Left ventricle myocardium inferior (tissue), 1 donor: ENCODE measurements at places on chromosomes 1 and 21. TPM values are rescaled to one million over a fixed set of nuclear protein-coding genes. Genes with fewer than 3 reads are reported as not detected.

GRCh38 chr1:58166417-58166816 is 380.1 kb downstream of the OMA1 start:
- peaks cover 6% of the 10 kb centered on the region for H3K4me1 ChIP-seq
- H3K36me3 ChIP-seq, result no peaks in the 10 kb centered on the region
- H3K27me3 ChIP-seq, result no peaks in the 10 kb centered on the region
- no peak overlapping the region for H3K4me3 ChIP-seq
- no peak for DNase-seq
- no peak overlapping the region for H3K27ac ChIP-seq

DNA sequence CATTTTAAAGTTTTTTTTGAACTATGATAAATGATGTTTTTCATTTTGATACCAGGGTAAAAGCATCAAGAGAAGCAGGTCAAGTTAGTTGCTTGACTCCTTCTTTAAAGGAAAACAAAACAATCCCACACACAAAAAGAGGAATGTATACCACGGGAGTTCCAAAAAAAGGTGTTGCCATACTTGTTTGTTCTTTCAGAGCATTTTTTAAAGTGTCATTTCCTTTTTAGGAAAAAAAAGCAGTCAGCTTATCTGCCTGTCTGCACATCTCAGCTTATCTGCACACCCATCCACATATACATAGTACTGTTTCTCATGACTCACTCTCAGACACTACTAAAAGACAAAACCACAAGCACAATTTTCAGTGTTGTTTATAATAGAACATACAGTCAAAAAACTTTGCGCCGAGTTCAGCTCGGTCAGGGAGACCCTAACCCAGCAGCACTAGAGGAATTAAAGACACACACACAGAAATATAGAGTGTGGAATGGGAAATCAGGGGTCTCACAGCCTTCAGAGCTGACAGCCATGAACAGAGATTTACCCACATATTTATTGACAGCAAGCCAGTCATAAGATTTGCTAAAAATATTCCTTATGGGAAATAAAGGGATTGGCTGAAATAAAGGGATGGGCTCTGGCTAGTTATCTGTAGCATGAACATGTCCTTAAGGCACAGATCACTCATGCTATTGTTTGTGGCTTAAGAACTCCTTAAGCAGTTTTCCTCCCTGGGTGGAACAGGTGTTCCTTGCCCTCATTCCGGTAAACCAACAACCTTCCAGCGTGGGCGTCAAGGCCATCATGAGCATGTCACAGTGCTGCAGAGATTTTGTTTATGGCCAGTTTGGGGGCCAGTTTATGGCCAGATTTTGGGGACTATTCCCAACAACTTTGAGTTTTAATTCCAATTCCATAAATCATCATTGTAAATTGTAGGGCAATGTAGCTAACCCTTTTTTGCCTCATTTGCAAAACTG is 11.4 kb upstream of the MNDA start:
- H3K27ac ChIP-seq, result no peak overlapping the region
- H3K36me3 ChIP-seq, result no peaks in the 10 kb centered on the region
- no peaks in the 10 kb centered on the region for H3K27me3 ChIP-seq
- no peak overlapping the region for H3K4me3 ChIP-seq
- no peak for DNase-seq

GRCh38 chr1:107677697-107678096 is 287.3 kb downstream of the VAV3 start:
- no peak for DNase-seq
- H3K4me3 ChIP-seq, result no peak overlapping the region
- H3K27ac ChIP-seq, result no peak overlapping the region
- no peaks in the 10 kb centered on the region for H3K27me3 ChIP-seq

GRCh38 chr1:167854184-167854583 is 59.8 kb downstream of the ADCY10 start:
- no peak for DNase-seq
- no peak overlapping the region for H3K4me3 ChIP-seq
- H3K27ac ChIP-seq, result no peak overlapping the region
- H3K36me3 ChIP-seq, result no peaks in the 10 kb centered on the region
- H3K4me1 ChIP-seq, result no peaks in the 10 kb centered on the region

GRCh38 chr1:219271818-219272535 is 98.3 kb downstream of the LYPLAL1 start:
- H3K27me3 ChIP-seq, result no peaks in the 10 kb centered on the region
- no peak overlapping the region for H3K4me3 ChIP-seq
- DNase-seq, result no peak
- H3K27ac ChIP-seq, result peak overlapping the region; percentile 16
- peaks cover 18% of the 10 kb centered on the region for H3K36me3 ChIP-seq
- peaks cover 9% of the 10 kb centered on the region for H3K4me1 ChIP-seq

DNA sequence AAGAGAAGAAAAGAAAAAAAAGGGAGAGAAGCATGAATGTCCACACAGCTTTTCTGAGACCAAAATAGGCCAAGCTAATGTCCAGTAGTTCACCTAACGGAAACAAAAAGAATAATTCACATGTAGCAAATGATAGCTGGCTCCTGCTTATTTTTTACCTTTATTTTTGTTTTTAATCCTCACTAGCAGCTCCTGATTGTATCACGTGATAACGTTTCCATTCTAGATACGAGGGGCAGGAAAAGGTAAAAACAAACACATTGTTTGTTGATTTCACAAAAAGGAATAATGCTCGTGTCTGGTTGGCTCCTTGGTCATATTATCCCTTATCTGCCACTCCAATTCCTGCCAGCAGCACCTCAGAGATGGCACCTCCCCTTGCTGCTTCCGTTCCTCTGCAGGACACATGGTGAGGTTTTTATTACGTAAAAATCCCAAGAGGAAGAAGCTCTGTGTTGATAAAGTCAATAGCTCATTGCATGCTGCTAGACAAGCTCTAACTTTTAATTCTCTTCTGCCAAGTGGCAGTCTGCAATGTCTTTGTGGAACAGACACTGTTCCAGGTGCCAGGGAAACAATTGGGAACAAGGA is 201.7 kb downstream of the CRB1 start:
- H3K27ac ChIP-seq, result no peak overlapping the region
- H3K27me3 ChIP-seq, result no peaks in the 10 kb centered on the region
- no peaks in the 10 kb centered on the region for H3K36me3 ChIP-seq
- DNase-seq, result no peak

DNA sequence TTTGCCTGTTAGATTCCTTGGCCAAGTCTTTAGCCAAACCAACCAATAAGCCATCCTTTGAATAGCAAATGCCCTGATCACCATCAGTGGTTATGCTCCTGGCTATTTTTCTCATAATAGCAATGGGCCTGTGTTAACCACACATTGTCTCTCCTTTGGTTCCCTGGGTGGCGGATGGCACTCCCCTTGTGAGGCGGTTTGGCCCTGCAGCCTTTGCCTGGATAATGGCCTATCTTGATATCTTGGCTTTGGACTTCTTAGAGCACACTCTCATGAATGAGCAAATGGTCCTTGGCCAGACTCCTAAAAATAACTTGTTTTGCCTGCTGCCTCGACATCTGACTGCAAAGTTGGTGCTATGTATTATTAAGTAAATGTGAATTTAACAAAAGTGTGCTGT is 22.4 kb upstream of the ZBTB18 start:
- no peak for DNase-seq
- H3K4me1 ChIP-seq, result peaks cover 7% of the 10 kb centered on the region
- no peak overlapping the region for H3K4me3 ChIP-seq
- H3K27me3 ChIP-seq, result no peaks in the 10 kb centered on the region
- no peak overlapping the region for H3K27ac ChIP-seq
- no peaks in the 10 kb centered on the region for H3K36me3 ChIP-seq

DNA sequence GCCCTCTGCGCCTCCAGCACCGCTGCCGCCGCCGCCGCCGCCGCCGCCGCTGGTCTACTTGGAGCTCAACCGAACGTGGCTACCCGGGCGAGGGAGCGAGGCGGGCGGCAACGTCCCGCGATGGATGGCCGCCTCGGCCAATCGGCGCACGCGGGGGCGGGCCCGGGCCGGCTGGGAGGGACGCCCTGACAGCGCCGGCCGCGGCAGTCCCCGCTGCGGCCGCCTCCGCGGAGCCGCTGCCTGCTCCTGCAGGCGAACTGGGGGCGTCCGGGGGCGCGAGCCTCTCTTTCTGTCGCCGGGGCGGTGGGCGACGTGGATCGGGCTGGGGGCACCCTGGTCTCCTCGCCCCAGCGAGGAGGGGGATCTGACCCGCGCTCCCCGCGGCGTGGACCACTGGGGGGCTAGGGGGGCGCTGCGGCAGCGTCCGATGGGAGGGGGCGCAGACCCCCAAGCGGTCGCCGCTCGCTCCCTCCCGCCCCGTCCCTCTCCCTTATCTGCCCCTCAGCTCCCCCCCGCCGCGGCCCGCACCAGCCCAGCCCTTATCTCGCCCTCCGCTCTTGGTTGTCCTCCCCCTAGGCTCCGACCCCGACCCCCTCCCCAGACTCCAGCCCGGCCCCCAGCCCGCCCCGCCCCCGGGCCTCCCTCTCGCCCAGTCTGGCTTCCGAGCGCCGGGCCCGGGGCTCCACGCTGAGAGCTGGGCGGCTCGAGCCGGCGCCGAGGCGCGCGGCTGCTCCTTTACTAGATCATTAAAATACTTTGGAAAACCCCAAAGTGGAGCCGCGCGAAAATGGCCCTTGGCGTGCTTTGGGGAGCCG is at the start of gene SSBP3:
Gene SSBP3 (minus strand): TSS at position 56 of the 815 bp plus-strand sequence.
- H3K4me3 ChIP-seq, result peak within 1 kb of the TSS; percentile 95
- peak; percentile 94 for DNase-seq
- peaks cover 69% of the 10 kb centered on the region for H3K4me1 ChIP-seq
- peaks cover 2% of the 10 kb centered on the region for H3K36me3 ChIP-seq

DNA sequence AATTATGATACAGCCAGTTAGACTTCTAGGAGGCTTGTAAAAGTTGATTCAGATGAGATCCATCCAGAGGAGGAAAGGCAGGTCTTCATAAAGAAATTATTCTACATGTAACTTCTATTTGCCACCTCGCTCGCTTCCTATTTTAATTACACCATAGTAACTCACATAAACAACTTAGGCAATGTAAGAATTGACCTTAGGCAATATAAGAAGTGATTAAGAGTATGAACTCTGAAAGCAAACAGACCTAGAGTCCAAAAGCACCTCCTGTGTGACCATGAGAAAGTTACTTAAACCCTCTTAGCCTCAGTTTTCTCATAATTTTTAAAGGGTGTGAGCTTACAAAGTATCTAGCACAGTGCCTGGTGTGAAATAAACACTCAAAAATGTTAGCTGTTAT is 192.7 kb upstream of the NFIA start:
- no peaks in the 10 kb centered on the region for H3K36me3 ChIP-seq
- peaks cover 20% of the 10 kb centered on the region for H3K4me1 ChIP-seq
- no peak for DNase-seq

GRCh38 chr1:42938645-42939615 is 19.7 kb downstream of the SLC2A1 start:
- no peaks in the 10 kb centered on the region for H3K27me3 ChIP-seq
- H3K36me3 ChIP-seq, result peaks cover 15% of the 10 kb centered on the region
- no peak overlapping the region for H3K27ac ChIP-seq
- no peak for DNase-seq
- H3K4me3 ChIP-seq, result no peak overlapping the region

DNA sequence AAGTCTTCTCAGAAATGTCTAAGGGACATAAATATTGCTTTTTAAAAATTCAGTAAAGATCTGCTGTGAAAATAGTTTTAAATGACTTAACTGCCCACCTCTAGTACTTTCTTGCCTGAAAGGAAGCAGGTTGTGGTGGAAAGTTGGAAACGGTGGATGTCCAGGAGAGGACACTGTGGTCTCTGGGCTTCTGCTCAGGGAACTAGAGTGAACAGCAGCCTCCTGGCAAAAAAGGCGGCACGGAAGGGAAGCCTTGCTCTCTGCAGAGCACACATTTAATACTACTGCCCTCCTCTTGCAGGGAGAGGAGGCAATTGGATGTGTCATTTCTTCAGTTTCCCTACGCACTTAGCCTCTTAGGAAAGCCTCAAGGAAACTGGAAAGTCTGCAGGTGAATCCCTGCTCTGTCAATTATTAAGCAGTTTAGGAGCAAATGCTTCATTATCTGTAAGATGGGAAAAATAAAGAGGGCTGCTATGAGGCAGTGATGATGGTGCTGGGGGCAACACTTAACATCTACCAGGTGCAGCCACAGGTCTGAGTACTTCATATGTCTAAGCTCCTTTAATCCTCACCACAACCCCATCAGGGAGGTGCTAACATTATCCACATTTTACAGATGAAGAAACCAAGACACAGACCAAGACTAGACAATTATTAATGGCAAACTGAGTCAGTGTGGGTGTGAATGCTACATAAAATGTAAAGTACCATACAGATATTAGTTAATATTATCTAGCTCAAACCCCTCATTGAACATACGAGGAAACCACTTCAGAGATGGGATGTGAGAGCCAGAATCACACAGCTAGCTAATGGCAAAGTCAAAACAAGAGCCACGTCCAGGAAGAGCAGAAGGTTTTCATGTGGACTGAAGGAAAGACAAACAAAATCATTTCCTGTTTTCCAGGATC is 108.9 kb upstream of the ADAR start:
- peaks cover 10% of the 10 kb centered on the region for H3K36me3 ChIP-seq
- H3K27me3 ChIP-seq, result no peaks in the 10 kb centered on the region
- no peak for DNase-seq

Gene NR0B2
- total RNA-seq, result 7.2 TPM

Gene RIMKLA
- 10.2 TPM for total RNA-seq

Gene MAGI3
- 5.4 TPM for total RNA-seq

Gene RGSL1
- not detected for total RNA-seq

Gene PLPP3
- total RNA-seq, result 101 TPM

Gene IQGAP3
- total RNA-seq, result 0.36 TPM

Gene SELL
- total RNA-seq, result 1.2 TPM

Gene SYT14
- total RNA-seq, result not detected

Gene CGN
- 0.52 TPM for total RNA-seq

Gene HES2
- total RNA-seq, result not detected

Gene MTOR
- 34.9 TPM for total RNA-seq

Gene ARTN
- 0.14 TPM for total RNA-seq

Gene GJA5
- total RNA-seq, result 69.8 TPM
